ENCODE measurements at places on chromosomes 7 and 10.
A peak's percentile ranks its signal among the peaks of the same experiment; 100 is the strongest.

GRCh38 chr7:70314221-70314620 is 715.9 kb downstream of the AUTS2 start:
- DNase-seq = no peak

- no peak for DNase-seq
Measured at GRCh38 chr10:3290550-3290949, 118.0 kb upstream of the PITRM1 start.

DNA sequence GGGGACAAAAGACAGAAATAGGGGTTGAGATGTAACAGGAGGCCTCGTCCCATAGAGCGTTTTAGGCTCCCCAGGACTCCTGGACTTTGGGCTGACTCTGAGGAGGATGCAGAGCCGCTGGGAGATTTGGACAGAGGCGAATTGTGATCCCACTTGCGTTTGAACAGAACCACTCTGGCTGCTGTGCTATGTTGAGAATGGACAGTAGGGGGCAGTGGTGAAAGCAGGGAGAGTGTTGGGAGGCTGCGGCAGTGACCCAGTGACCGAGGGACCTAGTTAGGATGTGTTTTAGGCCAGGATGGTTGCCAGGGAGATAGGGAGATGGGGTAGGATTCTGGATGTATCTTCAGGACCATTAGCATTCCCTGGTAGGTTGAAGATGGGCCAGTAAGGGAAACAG is 271.6 kb downstream of the CCDC3 start:
- DNase-seq = no peak

GRCh38 chr7:138654616-138655015 is 46.5 kb downstream of the SVOPL start:
- no peak for DNase-seq

DNA sequence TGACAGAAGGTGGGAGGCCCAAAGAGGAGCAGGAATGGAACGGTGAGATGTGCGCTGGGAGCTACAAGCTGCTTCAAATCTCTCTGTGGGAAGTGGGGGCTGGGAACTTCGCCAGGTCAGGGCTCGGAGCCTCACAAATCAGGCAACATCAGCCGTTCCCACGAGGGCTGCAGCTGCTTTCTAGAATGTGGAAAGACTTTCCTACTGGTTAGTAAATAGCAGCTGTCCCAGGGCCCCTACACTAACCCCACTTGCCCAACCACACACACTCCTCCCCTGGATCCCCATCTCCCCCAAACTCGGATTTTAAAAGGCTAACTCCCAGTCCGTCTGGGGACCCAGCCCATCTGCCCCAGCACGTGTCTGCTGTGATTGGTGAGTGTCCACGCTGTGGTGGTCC is 40.6 kb upstream of the PITRM1 start:
- DNase-seq = no peak

DNA sequence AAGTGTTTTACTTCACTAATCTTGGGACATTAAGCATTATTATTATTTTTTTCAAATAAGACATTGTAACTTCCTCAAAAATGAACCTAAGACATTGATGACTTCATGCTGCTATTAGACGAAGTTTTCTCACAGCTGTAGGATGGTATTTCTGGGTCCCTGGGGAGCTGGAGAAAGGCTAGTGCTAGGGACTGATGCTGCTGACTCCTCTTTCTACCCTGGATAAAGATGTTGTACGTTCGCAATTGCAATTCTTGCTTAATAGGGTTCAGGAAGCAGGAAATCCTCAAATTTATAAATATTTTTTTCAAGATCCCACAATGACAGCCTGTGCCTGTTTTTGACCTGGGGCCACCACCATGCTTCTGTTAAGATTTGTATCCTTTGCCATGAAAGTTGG is 526.0 kb downstream of the CCSER2 start:
- DNase-seq = no peak

- DNase-seq = no peak
Measured at GRCh38 chr10:72107325-72108003, 19.1 kb upstream of the SPOCK2 start.

DNA sequence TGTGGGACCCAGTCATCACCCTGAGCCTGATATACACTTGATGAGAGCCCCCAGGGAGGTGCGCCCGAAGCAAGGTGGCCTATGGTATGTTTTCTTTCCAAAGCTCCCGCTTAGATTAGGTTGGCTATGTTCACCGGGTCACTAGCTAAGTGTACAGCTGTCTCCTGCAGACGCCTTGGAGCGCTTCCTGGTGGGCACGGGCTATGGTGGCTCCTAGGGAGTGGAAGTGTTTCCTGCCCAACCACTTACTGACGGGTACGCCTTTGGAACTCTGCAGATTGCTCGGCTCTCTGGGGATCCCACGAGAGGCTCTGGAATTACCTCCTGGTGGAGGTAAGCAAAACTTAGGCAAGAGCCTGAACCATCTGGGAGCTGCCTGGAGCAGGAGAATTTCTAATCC is 83.6 kb upstream of the CXCL12 start:
- DNase-seq = no peak

- DNase-seq = no peak
Measured at GRCh38 chr7:110600956-110601355, 490.0 kb upstream of the LRRN3 start.

GRCh38 chr7:29459589-29459988 is 104.0 kb upstream of the PRR15 start:
- DNase-seq = no peak

- DNase-seq = no peak
Measured at GRCh38 chr7:132697003-132697402, 120.7 kb upstream of the PLXNA4 start.

DNA sequence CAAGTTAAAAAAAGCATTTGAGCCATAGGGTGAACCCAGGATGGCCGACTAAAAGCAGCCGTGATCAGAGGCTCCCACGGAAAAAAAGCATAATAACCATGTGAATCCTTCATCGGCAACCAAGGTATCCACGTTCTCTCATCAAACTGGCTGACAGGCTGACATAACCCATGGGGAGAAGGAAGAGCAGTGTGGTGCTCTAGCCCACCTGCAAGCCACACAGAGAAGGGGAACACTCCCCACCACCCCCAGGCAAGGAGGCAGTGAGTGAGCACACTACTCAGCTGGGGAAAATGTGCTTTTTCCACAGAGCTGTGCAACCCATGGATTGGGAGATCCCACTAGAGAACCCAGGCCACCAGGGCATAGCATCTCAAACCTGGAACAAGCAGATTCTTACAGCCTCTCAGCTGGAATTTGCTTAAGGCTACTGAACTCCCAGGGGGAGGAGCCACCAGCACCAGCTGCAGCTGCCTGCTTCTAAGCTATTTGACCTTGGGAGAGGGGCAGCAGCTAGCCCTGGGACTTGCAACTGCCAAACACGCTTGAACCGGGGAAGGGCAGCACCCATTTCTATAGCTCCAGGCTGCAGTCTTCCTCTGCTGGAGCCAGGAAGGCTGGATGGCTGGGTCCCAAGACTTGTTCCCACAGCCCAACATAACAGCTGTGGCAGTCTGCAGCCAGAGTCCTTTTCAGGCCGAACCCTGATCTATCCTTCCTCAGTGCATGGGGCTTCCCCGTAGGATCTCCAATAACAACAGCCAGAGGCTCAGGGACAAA is 178.2 kb upstream of the NRG3 start:
- DNase-seq = no peak

DNA sequence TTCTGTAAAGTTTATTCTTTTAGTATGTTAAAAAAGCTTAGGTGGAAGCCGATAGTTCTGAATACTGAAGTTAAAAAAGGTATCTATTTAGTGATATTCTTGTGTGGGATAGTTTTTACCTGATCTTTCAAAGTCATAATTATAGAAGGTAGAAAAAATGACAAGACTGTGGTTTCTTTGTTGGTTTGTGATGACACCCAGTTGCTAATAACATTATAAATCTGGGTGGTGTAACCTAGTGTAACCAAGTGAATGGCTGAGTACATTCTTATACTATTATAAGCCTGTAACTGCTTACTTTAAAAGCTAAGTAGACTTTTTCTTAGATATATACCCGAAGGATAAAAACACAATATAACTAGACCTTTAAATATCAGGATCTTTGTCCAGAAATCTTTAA is 2.3 kb downstream of the CDK13 start:
- peak; percentile 1 for DNase-seq

GRCh38 chr7:104960741-104961448 is 53.1 kb upstream of the KMT2E start:
- DNase-seq = peak; percentile 93

DNA sequence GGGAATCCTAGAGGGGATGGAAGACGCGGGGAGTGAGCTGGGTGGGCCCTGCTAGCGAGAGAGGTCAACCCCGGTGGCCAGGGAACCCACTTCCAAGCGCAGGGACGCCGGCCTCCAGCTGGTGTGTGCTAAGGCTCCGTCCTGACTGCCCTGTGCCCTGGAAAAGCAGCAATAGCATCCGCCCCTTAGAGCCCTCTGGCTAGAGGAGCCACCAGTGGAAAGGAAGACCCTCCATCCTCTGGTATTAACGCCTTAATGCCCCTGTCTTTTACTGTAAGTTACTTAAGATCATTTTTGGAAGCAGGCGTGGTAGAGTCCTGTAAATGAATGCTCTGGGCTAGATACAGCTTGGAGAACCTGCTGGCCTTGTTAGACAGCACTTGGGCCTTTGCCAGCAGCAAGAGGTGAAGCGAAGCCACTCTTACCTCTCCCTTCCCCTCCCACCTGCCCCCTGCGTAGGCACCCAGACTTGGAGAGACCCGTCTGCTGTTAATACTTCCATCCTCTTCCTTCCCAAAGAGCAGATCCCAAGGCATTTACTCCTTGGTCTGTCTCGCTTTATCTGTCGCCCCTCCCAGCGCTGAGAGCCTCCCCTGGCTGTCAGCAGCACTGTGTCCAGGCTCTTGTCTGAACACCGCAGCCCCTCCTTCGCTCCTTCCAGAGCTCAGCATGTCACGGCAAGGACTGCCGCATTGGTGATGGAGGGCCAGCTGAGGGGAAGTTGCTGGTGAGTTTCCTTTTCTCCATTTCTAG is 4.6 kb downstream of the REPIN1 start:
- DNase-seq = no peak

Measured in inflammatory macrophage (primary cell).